ENCODE measurements at places on chromosomes 6 and 20.

DNA sequence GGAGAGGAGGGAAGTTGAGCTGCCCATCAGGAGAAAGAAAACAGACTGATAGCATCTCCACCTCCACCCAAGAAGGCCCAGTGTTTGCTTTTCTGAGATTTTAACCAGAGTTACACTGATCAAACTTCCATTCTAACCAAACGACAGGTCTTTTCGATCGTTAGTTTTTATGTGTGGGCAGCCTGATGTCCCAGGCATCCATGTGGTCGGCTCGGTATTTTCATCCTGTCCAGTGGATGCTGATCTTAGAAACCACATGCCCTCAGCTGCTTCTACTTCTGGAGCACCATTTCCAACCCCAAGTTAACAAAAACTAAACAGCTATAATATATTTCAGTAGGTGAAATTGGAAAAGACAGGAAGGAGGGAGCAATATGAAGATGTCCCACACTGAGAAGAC, 536.8 kb upstream of the JAG1 start:
- DNase-seq: no peak

DNA sequence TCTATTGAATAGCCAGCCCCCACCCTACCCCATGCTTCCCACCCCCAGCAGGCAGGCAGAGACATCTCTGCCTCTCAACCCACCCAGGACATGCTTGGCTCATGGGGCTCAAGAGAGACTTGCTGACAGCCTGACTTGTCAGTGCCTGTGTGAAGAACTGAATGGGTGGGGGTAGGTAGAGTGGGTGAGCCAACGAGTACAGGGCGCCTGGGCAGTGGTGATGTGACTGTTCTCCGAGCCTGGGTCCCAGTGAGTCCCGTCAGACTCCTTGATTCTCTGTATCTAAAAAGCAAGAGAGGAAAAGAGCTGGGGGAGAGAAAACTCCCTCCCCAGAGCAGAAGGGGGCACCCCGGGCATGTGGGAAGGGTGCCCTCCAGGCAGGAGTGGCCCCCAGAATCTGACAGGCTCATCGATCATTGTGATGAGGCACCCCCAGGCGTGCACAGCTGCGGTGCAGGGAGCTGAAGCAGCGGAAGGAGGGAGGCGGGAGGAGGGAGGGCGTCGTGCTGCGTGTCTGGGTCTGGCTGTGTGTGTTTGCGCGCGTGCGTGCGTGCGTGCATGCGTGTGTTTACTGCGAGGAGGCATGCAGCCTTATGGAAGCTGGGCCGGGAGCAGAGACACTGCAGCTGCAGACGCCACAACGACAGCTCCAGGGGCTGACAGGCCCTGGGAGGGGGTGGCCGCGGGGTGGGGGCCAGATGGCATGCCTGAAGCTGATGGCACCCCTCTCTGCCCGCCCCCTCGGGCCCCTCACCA, 40.2 kb downstream of the FOXP4 start:
- no peak for DNase-seq

DNA sequence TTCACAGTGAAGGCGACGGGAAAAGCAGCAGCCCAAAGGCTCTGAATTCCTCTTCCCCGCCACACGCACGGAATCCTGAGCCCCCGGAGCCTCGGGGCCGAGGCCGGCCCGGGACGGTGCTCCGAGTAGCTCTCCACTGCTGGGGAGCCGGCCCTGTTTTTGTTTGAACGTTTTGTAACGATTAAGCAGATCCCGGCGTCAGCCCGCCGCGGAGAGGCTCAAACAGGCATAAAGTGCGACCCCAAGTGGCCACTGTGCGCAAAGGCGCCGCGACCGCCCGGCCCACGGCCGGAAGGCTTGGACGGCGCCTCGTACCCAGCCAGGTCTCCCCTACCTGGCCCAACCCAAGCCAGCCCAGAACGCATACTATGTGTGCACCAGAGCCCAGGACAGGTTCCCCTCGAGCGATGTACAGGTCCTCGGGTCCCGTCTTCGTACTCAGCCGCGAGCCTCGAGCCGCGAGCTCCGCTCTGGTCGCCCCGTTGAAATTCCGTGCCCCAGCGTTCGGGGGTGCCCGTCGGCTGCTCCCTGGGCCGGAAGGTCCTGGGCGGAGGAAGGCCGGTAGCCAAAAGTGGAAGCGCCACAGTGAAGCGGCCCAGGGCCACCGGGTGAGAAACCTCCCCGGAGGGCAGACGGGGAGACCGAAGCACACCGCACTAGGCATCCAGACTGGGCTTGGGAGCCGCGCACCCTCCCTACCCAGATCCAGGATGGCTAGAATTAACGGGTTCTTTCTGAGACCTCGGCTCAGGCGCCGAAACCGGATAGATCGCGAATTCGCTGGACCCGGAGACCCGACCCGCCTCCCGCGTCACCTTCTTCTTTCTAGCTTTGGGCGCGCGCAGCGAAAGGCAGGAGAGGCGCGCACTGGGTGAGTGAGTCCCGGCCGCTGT, 1.2 kb upstream of the MAFB start:
- DNase-seq: no peak

DNA sequence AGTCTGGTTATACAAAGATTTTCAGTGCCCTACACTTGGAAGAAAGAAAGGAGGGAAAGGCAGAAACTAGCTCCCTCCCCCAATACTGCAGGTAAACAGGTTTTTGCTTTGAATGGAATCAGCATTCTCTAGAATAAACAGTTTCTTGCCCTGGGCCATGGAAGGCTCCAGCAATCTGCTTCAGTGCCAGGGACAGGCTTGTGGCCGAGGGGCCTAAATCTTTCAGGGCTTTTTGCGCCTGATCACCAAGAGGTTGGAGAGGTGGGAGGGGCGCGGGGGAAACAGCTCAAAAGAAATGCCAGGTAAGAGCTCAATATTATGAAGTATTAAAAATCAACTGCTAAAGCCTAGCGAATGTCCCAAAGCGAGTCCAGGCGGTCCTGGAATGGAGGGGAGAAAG, 23.8 kb downstream of the TFAP2B start:
- no peak for DNase-seq

DNA sequence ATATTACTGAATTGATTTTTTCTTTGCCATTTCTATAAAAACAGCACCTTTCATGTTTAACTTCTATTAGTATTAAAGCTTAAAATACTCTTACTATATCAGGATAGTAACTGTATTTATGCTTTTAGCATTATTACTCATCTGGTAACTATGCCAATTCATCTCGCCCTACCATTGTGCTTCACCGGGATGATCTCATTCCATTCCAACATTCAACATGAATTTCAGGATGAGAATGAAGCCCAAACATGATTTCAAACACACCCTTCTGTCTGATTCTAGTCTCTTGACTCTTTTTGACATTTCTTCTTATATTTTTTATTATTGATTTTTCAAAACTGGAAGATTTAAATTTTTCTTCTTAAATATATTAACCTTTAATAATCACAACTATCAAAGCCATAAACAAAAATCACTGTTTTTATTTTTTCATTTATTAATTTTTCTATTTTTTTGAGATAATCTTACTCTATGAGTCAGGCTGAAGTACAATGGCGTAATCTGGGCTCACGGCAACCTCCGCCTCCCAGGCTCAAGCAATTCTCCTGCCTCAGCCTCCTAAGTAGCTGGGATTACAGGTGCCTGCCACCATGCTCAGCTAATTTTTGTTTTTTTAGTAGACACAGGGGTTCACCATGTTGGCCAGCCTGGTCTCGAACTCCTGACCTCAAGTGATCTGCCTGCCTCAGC, 46.7 kb downstream of the GJA1 start:
- DNase-seq: no peak

DNA sequence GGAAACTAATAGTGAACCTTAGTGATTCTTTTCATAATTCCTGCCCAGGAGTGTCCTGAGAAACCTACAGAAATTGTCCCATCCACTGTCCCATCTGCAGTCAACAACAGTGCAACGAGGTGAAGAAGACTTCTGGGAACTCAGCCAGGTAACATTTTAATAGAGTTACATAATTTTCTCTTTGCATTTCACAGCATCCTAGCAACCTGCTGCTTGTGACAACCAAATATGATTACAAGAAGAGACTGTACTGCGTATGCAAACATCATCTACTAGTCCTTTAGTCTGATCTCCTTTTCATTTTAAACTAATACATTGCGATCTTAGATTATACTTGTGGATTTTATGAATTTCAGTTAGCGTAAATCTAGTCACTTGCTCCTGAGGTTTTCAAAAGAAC, 951.6 kb downstream of the TFAP2A start:
- DNase-seq: no peak

DNA sequence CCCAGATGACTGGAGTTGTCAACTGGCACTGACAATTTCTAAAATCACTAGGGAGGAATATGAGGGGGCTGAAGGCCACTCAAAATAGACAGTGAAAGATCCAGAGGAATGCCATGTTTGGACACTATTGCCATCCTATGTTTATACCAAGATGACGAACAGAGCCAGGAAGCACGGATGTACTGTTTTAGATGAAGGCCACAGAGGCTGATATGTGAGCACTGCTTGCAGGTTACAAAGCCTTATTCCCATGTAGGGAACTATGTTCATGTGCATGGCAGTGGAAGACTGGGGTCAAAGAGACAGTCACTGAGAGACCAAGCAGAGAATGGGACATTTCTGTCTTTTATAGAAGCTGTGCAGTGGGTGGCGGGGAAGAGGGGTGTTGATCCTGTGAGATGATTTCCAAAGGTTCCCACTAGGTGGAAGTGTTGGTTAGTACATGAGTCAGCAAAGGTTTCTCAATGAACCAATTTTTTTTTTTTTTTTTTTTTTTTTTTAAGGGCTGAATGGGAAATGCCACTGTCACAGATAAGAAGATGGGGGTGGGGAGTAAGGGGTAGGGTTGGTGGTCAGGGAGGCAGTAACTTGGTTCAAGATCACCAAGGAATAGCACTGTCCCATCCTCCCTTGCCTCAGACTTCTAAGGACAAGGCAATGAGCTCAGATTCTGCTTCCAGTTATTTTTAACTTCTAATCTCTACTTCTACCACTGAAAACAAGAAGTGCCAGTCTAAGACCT, 46.7 kb upstream of the MOCS1 start:
- no peak for DNase-seq

DNA sequence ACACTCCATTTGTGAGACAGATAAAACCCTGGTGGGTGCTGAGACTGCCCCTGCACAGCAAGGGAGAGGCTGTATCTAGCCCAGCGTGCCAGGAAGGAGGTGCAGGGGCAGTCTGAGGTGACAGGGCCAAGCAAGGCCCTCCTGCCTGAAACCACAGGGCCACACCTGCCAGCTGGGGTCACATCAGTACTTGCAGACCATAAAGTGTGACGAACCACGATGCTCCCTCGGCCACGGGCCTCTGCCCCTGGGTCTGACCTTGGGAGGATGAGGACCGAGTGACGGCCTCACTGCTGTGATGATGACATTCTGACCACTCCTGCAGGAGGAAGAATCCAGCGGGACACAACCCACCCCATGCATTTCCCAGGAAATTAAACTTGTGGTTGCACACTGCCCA, 75.1 kb downstream of the NINL start:
- no peak for DNase-seq

GRCh38 chr6:152094992-152095592, 287.6 kb downstream of the ESR1 start:
- DNase-seq: no peak

All from activated naive CD8-positive, alpha-beta T cell treated with anti-CD3 and anti-CD28 coated beads, Interleukin-2, amount 50 U/mL, for 16 hours (primary cell).